Prostate gland (tissue), 2 donors: ENCODE measurements at places on chromosomes 4 and X. TPM values are rescaled to one million over a fixed set of nuclear protein-coding genes. Genes with fewer than 3 reads are reported as not detected.

DNA sequence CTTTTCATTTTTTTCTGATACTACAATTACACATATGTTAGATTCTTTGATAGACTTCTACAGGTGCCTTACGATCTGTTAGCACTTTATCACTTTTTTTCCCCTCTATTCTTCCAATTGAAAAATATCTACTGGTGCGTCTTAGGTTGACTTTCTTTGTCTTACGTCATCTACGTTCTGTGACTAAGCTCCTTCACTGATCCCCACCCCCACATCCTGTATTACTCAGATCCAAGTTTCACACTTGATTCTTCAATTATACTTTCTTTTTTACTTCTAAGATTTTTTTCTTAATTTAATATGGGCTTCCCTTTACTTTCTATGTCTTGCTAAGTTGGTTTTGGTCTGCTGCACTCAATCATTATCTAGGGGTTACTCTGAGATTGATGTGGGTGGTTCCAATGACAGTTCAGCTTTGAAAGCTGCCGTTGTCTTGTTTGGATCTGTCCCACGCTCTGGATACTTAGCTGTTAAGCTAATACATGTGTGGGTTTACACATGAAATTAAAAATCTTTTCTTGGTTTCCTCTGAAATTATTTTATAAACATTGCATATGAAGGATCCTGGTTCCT lies 1321.1 kb downstream of the RAPGEF2 start:
- H3K4me1 ChIP-seq: no peaks in the 10 kb centered on the region
- H3K4me3 ChIP-seq: no peak overlapping the region
- H3K27ac ChIP-seq: no peak overlapping the region
- no peaks in the 10 kb centered on the region for H3K36me3 ChIP-seq
- H3K27me3 ChIP-seq: no peaks in the 10 kb centered on the region

- no peaks in the 10 kb centered on the region for H3K27me3 ChIP-seq
- no peaks in the 10 kb centered on the region for H3K36me3 ChIP-seq
- DNase-seq: no peak
- H3K27ac ChIP-seq: no peak overlapping the region
- H3K4me3 ChIP-seq: no peak overlapping the region
- peaks cover 2% of the 10 kb centered on the region for H3K4me1 ChIP-seq
Measured at GRCh38 chr4:100591161-100591876, 73.5 kb upstream of the EMCN start.

- H3K36me3 ChIP-seq: peaks cover 21% of the 10 kb centered on the region
- H3K27ac ChIP-seq: no peak overlapping the region
- H3K27me3 ChIP-seq: no peaks in the 10 kb centered on the region
- H3K4me3 ChIP-seq: no peak overlapping the region
- DNase-seq: no peak
Measured at GRCh38 chr4:3207531-3208037, 41.4 kb upstream of the MSANTD1 start.

- H3K4me3 ChIP-seq: no peak overlapping the region
- no peak overlapping the region for H3K27ac ChIP-seq
- no peaks in the 10 kb centered on the region for H3K27me3 ChIP-seq
- H3K4me1 ChIP-seq: no peaks in the 10 kb centered on the region
- no peak for DNase-seq
Measured at GRCh38 chr4:81227138-81227537, 12.1 kb upstream of the PRKG2 start.

DNA sequence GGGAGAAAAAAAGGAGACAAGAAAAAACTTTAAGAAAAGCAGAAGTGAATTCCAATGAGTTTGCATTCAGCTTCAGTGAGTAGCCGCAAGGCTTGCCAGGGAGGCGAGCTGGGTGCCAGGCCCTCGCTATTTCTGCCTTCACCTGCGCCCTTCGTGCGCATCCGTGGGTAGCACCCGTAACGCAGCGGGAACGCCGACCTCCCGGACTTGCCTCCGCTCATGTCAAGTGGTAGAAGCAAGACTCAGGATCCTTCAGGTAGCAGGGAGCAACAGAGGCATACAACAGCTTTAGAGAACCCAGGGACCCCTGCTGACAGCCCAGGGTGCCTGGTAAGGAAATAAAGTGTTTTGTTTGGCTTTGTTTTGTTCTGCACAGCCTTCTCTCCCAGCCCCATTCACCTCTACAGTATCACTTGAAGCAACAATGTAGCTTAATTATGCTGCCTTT lies 140.0 kb upstream of the BCOR start:
- no peaks in the 10 kb centered on the region for H3K4me1 ChIP-seq
- H3K4me3 ChIP-seq: no peak overlapping the region
- no peak overlapping the region for H3K27ac ChIP-seq
- DNase-seq: no peak
- no peaks in the 10 kb centered on the region for H3K27me3 ChIP-seq

SCARB2 gene
- 169 TPM for total RNA-seq
